ENCODE measurements at places on chromosomes 13 and 19.

DNA sequence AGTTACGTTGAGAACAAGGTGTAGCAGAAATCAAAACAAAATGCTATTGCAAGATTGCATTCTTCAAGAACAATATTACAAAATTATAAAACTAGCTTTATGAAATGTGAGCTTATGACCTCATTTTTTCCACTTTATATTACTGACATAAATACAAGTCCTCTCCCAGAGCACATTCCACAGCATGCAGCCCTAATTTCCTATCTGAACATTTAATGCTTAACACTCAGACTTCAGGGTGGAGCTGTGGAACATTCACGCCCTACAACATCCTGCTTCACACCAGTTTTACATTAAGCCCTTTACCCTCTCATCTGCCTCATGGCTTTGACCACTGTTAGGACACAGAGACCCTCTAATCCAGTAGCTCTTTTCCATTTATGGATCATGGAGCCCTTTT, 65.5 kb downstream of the EPSTI1 start:
- no peak for DNase-seq

DNA sequence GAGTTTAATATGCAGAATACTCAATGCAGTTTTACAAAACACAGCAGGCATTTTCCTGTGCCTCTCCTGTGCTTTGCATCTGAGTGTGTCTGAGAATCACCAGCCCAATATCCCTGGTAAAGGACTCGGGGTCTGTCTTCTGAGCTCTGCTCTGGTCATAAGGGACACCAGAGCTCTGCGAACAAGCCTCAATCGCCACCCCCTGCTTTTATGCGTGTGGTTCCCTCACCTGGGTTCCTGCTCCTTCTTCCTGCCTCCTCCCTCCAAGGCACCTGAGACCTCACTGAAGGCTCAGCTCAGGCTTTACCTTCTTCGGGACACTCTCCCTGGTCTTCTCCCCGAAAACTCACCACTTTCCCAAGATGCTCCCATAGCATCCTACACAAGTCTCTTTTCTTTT, 84.5 kb downstream of the EFNB2 start:
- no peak for DNase-seq

DNA sequence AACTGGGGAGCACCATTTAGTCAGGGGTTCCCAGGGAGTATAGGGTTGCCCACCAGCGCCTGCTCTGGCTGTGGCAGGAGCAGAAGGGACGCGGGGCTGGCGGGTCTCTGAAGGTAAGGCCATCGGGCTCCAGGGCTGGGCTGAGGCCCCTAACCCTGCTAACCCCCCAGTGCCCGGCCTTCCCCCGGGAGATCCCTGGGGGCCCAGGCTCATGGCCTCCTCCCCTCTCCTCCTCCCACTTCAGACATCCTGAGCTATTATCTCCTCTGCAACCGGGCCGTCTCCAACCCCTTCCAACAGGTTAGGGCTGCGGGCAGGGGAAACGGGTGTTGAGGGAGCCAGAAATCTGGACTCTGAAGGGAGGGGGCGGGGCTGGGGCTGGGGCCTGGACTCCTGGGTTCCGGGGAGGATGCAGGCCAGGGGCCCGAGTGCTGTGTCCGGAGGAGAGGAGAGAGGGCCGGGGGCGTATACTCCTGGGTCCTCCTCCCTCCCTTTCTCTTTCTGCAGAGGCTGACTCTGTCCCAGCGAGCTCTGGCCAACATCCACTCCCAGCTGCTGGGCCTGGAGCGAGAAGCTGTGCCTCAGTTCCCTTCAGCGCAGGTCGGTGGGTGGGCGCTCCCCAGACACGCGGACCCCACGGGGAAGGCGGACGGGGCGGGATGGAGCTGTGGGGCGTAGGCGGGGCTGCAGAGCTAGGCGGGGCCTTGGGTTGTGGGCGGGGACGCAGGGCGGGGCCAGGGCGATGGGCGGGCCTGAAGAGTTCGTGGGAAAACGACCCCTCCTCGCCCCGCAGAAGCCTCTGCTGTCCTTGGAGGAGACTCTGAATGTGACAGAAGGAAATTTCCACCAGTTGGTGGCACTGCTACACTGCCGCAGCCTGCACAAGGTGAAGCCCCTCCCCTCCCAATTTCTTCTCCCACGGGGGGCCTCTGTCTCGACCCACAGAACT, 15.3 kb downstream of the TTYH1 start:
- DNase-seq = peak; percentile 80

- DNase-seq = no peak
These were observed 1186.1 kb downstream of the SLITRK5 start for GRCh38 chr13:88857256-88857655.

DNA sequence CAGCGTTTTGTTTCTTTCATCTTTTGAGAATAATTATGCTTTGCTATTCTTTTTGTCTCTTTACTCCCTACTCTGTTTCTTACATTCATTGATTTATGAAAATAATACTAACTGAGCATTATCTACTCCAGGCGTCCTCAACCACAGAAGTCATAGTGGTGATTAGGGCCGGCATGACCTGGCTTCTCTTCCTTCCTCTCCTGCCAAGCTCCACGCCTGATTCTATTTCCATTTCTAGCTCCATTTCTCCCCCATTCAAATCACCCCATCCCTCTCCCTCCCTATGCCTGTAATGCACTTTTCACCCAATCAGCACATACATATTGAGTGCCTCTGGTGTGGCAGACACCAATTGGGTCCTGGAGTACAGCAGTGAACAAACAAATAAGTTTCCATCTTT, 183.2 kb upstream of the GPR12 start:
- DNase-seq = no peak

- peak; percentile 87 for DNase-seq
These were observed 1.5 kb upstream of the GADD45B start for GRCh38 chr19:2474232-2475017.

DNA sequence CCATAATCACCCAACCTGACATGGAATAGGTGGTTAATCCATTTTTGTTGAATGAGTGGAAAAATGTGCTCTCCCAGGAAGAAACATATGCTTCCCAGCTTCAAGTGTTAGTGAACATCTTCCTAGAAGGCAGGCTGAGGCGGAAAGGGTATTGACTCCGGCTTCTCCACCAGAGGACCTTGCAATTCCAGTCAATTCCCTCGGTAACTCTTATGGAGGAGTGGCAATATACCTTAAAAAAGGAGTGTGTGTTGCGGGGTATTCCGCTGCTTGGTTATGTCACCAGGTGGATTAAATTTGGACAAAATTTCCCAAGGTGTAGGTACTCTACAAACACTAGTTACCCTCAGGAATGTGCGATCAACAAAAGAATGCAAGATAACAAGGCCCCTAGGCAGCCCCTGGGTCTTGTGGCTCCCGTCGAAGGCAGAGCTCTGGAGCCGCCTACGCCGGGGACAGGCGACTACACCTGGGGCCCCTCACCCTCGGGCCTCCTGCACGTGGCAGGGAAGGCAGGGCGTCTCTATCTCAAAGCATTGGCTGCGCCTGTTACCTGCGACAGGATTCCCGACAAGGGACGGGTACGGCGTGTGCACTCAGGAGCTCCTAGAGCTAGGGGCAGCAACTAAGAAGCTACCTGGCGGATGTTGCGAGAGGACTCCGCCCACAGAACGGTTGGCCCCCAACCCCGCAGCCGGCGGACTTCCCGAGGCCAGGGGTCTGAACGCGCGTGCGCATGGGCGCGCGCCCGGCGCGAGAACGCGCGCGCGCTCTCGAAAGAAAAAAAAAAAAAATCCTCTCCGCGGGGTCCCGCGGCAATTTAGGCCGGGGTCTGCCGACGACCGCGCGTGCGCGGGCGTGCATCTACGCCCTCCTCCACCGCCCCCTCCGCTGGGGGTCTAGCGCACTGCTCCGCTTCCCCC, at the start of gene WDR87:
Gene WDR87, minus strand, starts transcription at position 649 of the 923 bp plus-strand sequence. CDS start 8,355 bp downstream, outside the sequence.
- DNase-seq = peak; percentile 77

- DNase-seq = no peak
These were observed 44.7 kb downstream of the ARHGEF18 start for GRCh38 chr19:7393459-7393858.

DNA sequence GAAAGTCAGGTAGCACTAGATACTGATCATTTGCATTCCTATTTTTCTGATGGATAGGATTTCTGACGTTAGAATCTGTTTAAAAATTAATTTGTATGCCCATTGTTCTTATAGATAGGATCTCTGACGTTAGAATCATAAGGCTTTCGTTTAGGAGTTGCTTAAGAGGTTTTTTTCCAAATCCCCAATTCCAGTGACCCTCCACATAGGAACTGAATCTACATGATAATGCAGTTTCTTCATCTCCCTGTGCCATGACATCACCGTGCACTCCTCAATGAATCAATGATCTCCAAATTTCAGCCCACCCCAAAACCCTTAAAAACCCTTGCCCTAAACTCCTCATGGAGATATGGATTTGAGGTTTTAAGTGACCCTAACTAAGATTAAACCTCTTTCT, 87.2 kb downstream of the RXFP2 start:
- DNase-seq = no peak

DNA sequence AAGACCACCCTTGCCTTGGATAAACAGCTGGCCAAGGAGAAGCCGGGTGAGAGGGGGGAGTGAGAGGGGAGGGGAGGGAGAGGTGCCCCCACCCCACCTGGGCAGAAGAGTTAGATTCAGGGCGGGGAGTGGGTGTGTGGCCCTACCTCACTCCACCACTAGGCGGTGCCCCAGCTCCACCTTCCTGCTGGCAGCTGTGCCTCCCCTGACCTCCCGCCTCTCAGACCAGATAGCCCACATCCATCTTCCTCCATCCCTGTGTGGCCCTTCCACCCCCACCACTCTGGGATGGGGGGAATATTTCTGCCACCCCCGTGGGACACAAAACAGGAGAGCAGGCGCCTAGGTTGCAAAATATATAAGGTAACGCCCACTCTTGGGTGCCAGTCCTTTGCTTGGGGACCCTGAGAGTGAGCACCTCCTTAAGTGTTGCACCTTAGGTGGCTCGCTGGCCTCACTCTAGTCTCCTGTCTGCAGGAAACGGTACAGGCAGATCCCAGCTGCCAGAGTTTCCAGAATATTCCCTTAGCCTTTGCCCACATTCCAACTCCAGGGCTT, 13.8 kb upstream of the EHD2 start:
- DNase-seq = peak; percentile 78

- no peak for DNase-seq
These were observed 100.2 kb downstream of the ZIC5 start for GRCh38 chr13:99871249-99871898.

GRCh38 chr19:21587117-21587461, 81.7 kb downstream of the ZNF429 start:
- DNase-seq = no peak

GRCh38 chr13:42924344-42924743, 67.7 kb downstream of the EPSTI1 start:
- no peak for DNase-seq

DNA sequence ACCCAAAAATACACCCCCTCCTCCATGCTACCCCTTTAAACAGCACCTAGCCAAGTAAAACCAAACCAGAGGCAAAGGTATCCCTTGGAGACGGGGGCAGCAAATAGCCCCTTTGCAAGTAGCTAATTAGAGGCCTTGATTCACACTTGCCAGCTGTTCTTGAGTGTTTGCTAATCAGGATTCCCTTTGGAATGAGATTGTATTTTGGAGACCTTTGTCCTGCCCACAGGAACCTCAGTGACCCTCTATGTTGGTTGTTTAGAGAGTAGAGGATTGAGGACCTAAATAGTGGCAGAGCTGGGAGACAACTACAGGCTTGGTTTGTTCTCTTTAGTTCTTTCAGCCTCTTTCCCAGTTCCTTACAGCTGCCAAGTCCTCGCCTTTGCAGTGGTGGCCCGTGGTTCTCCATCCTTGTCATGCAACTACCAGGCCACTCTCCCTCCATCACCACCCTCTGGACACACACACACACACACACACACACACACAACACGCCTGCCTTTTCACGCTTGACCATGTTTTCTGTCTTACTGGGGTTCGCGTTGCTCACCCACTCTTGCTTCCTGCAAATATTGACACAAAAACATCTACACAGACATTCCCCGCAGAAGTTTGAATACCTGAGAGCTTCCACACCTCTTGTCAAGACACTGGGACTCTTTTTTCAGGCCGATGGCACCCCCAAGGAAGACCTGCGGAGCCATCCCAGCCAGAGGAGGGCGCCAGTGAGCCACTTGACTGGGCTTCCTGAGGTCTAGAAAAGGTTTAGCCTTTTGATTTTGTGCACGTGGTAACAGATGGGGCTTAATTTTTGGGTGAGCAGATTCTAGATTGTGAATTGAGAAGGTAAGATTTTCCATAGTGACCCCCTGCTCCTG, 80.0 kb upstream of the GPR183 start:
- peak; percentile 16 for DNase-seq

GRCh38 chr19:19531951-19532805, 3.5 kb downstream of the YJEFN3 start:
- peak; percentile 79 for DNase-seq

GRCh38 chr19:4139614-4140236, 13.7 kb upstream of the CREB3L3 start:
- DNase-seq = peak; percentile 83

DNA sequence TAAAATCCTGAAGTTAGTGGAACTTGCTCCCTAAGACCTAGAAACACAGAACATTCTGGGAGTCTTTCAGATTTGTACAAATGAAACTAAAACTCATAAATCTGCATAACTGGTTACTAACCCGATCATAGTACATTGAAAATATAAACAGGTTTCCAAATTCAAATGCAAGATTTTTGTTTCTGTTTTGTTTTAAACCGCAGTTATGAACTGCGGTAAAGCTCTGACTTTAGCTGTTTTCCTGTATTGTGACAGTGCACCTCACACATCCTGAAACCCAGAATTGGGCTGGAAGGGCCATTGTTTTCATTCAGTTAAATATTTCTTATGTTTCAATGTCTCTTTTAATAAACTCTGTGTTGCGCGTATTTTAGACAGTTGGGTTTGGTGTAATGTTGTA, 204.7 kb downstream of the SHISA2 start:
- no peak for DNase-seq

DNA sequence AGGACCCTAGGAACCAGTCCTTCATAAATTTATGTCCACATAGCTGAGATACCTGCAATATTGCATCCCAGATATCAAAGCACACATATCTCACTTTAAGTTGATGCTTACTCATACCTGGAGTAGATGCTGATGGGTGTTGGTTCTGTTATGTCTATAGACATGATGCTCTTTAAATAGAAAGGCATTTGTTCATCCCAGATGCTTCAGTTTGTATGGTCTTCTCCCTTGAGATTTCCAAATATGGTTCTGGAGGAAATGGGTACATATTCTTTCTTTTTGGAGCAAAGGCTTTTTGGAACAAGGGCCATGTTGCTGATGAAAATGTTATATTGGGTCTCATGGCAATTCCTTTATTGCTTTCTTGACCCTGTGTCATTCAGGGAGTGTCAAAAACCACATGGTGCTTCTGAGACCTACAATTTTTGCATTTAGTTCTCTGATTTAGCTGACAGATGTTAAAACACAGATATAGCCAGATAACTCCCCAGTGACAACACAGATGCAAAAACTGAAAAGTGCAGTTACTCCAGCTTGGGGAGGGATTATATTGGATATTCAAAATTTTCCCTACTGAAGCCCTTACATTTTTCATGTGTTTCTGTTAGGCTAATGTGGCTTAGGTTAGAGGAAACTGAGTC, 211.4 kb downstream of the KCNRG start:
- DNase-seq = no peak

DNA sequence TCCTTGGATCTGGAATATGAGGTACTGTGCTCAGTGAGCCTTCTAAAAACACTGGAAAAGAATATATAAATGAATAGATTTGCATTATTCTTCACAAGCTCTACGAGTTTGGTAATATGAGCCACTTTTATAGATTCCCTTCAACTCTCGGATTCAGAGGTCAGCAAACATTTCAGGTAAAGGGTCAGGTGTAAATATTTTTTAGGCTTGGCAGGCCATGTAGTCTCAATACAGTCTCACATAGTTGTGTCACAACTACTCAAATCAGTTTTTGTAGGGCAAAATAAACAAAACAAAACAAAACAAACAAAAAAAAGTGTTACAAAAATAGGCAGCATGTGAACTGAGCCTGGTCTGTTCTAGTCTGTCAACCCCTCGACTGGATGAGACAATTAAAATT, 57.4 kb downstream of the PSPC1 start:
- DNase-seq = no peak

GRCh38 chr13:60230593-60230992, 66.9 kb upstream of the DIAPH3 start:
- no peak for DNase-seq
